GM23248 (cell line): ENCODE measurements at places on chromosomes 16 and 17. TPM values are rescaled to one million over a fixed set of nuclear protein-coding genes. Genes with fewer than 3 reads are reported as not detected.
A peak's percentile ranks its signal among the peaks of the same experiment; 100 is the strongest.

GRCh38 chr16:83954577-83955016 is 1.6 kb downstream of the OSGIN1 start:
- DNase-seq, result peak; percentile 81

- DNase-seq, result peak; percentile 82
These were observed 1.2 kb upstream of the HEXIM1 start for GRCh38 chr17:45146890-45147580.

DNA sequence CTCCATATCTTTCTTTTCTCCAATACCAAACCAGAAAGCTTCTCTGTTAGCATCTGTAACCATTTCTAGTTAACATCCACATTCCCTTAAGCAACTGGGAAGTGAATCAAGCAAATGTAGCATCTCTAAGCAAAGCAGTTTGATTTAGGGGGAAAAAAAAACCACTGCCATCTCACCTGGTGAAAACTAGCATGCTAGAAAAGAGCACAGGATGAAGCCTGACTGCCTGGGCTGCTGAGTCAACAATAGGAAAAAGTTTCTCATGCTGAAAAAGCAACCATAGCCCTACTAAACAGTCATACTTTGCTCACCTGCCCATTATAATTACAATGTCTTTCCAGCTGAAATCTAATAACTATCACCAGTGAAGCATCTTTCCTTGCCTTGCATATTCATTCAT is 139.3 kb downstream of the ANKFN1 start:
- peak; percentile 53 for DNase-seq

DNA sequence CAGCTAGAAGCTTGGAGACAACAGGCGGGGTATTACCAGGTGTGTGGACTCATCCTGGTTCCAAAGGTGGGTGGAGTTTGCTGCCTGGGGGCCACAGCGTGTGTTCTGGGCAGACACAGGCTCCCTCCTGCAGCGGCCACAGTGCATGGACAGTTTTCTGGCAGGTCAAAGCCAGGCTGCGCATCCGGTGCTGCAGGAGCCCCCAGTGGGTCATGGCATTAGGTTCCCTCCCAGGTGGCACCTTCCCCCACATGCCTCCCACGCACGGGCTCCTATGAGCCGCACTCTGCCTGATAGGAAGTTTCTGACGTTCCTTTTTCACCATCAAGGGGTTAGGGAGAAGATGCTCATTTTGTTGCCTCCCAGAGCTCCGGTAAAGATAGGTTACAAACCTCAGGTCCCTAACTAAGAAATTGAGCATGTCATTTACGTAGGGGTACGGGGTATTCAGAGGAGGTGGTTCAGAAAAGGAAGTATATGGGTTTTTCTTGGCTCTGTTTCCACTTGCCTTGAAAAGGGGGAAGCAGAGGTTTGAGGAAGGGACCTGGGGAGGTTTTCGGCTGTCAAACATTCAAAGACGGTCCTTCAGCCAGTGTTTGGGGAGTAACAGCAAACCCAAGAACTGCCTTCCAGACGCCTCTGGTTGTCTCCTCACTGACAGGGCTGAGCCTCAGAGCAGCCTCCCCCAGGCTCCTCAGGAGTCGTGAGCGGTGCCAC is 32.7 kb upstream of the NAT9 start:
- no peak for DNase-seq

GRCh38 chr17:40316571-40317344 is 7.8 kb downstream of the RARA start:
- DNase-seq, result peak; percentile 93

- peak; percentile 48 for DNase-seq
These were observed 174.4 kb upstream of the HS3ST3A1 start for GRCh38 chr17:13776027-13776551.

- DNase-seq, result peak; percentile 64
These were observed 29.2 kb upstream of the PHB1 start for GRCh38 chr17:49443862-49444261.

GRCh38 chr17:59355702-59356325 is 24.4 kb downstream of the YPEL2 start:
- no peak for DNase-seq

- peak; percentile 45 for DNase-seq
These were observed 45.9 kb upstream of the HS3ST3A1 start for GRCh38 chr17:13647543-13648021.

GRCh38 chr17:67624886-67625656 is 92.7 kb upstream of the NOL11 start:
- DNase-seq, result no peak

DNA sequence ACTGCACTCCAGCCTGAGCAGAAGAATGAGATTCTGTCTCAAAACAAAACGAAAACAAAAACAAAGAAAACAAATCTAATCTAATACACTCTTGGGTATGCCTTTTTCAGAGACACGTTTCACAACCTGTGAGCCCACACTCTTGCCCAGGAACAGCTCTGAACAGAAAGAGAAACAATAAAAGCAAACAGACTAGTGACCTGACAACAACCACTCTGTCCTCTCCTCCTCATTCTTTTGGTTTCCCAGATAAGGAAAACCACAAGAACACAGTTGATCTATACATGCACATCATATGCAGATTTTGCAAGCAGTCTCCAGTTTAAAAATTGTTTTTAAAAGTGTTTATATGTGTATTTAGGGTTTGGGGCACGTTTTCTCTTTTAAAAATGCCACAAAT is 1.3 kb downstream of the MKS1 start:
- DNase-seq, result no peak

GRCh38 chr16:80570106-80570478 is 29.3 kb downstream of the DYNLRB2 start:
- DNase-seq, result no peak

JPH3 gene
- total RNA-seq, result not detected in 2 replicates

KRT24 gene
- not detected in 2 replicates for total RNA-seq

TNFRSF17 gene
- total RNA-seq, result not detected in 2 replicates

DOC2A gene
- total RNA-seq, result not detected in 2 replicates

PRR35 gene
- not detected in 2 replicates for total RNA-seq

WIPF2 gene
- total RNA-seq, result 5.9 and 6.2 TPM in 2 replicates
